Breast epithelium (tissue), 4 donors: ENCODE measurements at places on chromosomes 16 and 17. TPM values are rescaled to one million over a fixed set of nuclear protein-coding genes. Genes with fewer than 3 reads are reported as not detected.

DNA sequence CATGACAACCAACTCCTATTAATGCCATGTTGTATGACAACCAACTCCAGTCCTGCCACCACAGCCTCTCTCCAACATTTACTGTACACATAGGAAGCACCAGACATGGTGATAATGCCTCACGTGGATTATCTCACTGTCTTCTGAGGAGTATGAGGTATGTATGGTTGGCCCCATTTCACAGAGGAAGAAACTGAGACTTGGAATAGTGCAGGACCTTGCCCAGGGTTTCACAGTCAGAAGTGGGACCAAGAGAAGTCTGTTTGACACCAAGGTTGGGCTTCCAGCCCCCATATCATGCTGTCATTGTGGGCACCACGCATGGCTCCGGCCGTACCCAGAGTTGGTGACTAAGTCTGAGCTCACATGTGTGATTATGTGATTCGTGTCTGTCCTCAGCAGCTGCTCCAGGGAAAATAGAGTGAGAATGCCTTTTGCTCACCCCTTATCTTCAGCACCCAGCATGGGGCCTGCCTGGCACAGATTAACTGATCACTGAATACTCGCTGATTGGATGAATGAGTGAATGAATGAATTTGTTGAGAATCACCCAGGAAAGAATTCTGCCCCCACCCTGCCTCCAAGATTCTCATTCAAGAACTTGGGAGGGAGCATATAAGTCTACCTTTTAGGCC, 204.1 kb upstream of the NLRP1 start:
- no peak for DNase-seq
- H3K27ac ChIP-seq, result no peak overlapping the region
- H3K36me3 ChIP-seq, result no peaks in the 10 kb centered on the region
- H3K4me1 ChIP-seq, result no peaks in the 10 kb centered on the region

Gene TBC1D26
- 0.44 TPM for total RNA-seq

- H3K36me3 ChIP-seq, result no peaks in the 10 kb centered on the region
- H3K27me3 ChIP-seq, result no peaks in the 10 kb centered on the region
- no peak for DNase-seq
Observed at GRCh38 chr16:49849037-49849753, 6.7 kb downstream of the ZNF423 start.

GRCh38 chr17:72465191-72466024, 344.6 kb downstream of the SOX9 start:
- peak; percentile 85 for DNase-seq
- no peaks in the 10 kb centered on the region for H3K36me3 ChIP-seq
- no peaks in the 10 kb centered on the region for H3K27me3 ChIP-seq
- H3K4me3 ChIP-seq, result no peak overlapping the region

DNA sequence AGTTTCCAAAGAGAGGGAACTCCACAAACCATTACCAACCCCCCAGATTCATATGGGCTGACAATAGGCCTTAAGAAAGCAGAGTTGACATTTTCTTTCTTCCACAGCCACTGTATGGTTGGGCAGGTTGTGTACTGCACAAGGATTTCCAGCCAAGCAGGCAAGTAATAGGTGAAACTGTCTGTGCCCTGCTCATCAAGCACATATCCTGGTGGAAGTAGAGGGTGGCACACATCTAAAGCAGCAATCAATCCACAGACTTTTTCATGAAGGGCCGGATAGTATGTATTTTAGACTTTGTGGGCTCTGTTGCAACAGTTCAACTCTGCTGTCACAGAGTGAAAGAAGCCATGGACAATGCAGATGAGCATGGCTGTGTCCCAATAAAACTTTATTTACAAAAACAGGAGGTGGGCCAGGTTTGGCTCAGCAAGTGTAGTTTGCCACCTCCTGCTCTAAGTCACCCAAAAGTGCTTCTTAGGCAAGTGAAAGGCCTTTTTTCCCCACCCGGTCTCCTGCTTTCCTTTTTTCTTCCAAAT, 63.4 kb downstream of the SNX20 start:
- no peak overlapping the region for H3K4me3 ChIP-seq
- no peak for DNase-seq
- no peaks in the 10 kb centered on the region for H3K36me3 ChIP-seq

GRCh38 chr17:17853811-17854447, 17.1 kb upstream of the SREBF1 start:
- no peaks in the 10 kb centered on the region for H3K27me3 ChIP-seq
- no peak overlapping the region for H3K4me3 ChIP-seq
- H3K36me3 ChIP-seq, result no peaks in the 10 kb centered on the region
- H3K4me1 ChIP-seq, result peaks cover 11% of the 10 kb centered on the region

DNA sequence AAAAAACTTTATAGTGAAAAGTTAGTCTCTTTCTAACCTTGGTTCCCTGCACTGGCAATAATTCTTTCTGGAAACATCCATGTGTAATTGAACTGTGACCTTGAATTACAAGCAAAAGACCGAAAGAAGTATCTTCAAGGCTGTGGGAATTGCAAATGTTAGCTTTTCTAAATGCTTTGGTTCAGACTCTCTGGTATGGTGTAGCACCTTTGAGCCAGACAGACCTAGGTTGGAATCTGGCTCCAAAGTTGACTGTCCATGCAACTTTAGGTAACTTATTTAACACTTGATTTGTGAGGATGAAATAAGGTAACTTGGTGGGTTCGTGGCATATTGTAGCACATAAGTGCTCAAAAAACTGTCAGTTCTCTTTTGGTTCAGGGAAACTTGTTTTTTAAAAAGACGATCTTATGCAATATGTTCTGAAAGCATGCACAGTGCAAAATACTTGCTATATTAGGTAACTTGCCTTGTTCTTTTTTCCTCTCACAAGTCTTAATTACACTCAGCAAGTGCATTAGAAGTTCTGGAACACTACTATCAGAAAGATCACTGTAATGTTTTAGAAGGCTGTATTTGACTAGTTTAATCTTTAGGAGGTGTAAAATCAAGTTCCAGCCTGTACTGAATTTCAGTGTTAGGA, 46.3 kb downstream of the TANGO6 start:
- no peak overlapping the region for H3K4me3 ChIP-seq
- DNase-seq, result no peak

- no peaks in the 10 kb centered on the region for H3K27me3 ChIP-seq
- no peak overlapping the region for H3K27ac ChIP-seq
- no peak for DNase-seq
- H3K4me1 ChIP-seq, result no peaks in the 10 kb centered on the region
- H3K36me3 ChIP-seq, result no peaks in the 10 kb centered on the region
- no peak overlapping the region for H3K4me3 ChIP-seq
Observed at GRCh38 chr17:32100971-32101631, 41.2 kb upstream of the RHOT1 start.

GRCh38 chr16:66131895-66132294, 234.6 kb upstream of the CDH5 start:
- H3K27ac ChIP-seq, result no peak overlapping the region
- H3K36me3 ChIP-seq, result no peaks in the 10 kb centered on the region
- no peak for DNase-seq
- no peaks in the 10 kb centered on the region for H3K4me1 ChIP-seq
- no peaks in the 10 kb centered on the region for H3K27me3 ChIP-seq
- H3K4me3 ChIP-seq, result no peak overlapping the region

Gene KRT39
- not detected for total RNA-seq

GRCh38 chr17:46737326-46737725, 81.2 kb downstream of the WNT3 start:
- no peaks in the 10 kb centered on the region for H3K4me1 ChIP-seq
- H3K27ac ChIP-seq, result no peak overlapping the region
- no peaks in the 10 kb centered on the region for H3K27me3 ChIP-seq

Gene NAGS
- total RNA-seq, result 5.2 TPM

DNA sequence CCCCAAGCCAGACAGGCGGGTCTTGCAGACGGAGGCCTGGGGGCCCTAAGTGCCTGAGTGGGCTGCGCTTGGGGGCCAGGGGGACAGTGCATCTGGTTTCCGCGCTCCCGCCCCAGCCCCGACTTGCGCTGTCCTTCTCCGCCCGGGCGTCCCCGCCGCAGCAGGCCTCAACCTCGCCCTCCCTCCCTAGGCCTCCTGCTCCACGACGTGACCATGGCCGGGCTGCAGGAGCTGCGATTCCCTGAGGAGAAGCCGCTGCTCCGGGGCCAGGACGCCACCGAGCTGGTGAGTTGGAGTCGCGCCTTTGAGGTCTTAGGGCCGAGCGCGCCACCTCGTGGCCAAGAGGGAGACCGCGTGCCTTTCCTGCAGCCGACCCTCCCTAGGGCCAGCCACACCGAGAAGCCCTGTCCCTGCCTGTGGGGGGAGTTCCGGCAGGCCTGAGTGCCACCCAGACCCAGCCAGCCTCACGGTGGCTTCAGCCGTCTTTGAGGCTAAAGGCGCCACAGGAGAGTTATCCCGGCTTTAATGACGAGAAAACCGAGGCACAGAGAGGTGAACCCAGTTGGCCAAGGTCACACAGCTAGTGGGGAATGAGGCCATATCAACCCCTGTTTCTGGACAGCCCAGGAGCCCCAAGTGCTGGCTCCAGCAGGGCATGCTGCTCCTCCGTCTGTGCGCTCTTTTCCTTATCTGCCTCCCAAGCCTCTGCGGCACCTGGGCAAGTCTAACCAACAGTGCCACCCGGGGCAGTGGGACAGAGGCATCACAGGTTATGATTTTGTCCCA, 12.2 kb upstream of the NDRG4 start:
- no peaks in the 10 kb centered on the region for H3K4me1 ChIP-seq
- no peak overlapping the region for H3K27ac ChIP-seq
- peak overlapping the region; percentile 57 for H3K4me3 ChIP-seq
- no peaks in the 10 kb centered on the region for H3K36me3 ChIP-seq
- DNase-seq, result peak; percentile 81
- H3K27me3 ChIP-seq, result peaks cover 5% of the 10 kb centered on the region

DNA sequence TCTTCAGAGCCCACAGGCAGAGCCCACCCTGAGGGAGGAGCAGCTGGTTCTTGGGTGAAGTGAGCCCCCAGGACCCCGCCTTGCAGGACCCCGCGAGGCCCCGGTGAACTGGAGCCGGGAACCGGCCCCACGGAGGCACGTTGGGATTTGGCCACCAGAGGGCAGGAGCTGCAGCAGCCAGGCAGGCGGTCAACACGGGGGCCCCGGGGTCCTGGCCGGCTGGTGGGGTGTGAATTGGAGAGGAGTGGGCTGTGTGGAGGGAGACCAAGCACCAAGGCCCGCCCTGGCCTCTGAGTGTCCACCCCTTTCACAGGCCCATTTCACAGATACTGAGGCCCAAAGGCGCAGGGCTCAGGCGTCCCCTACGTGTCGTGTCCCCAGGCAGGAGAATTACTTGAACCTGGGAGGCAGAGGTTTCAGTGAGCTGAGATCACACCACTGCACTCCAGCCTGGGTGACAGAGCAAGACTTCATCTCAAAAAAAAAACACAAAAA, 2.2 kb downstream of the DPEP1 start:
- no peak for DNase-seq
- no peak overlapping the region for H3K27ac ChIP-seq

Gene CRHR1
- 1.6 TPM for total RNA-seq

DNA sequence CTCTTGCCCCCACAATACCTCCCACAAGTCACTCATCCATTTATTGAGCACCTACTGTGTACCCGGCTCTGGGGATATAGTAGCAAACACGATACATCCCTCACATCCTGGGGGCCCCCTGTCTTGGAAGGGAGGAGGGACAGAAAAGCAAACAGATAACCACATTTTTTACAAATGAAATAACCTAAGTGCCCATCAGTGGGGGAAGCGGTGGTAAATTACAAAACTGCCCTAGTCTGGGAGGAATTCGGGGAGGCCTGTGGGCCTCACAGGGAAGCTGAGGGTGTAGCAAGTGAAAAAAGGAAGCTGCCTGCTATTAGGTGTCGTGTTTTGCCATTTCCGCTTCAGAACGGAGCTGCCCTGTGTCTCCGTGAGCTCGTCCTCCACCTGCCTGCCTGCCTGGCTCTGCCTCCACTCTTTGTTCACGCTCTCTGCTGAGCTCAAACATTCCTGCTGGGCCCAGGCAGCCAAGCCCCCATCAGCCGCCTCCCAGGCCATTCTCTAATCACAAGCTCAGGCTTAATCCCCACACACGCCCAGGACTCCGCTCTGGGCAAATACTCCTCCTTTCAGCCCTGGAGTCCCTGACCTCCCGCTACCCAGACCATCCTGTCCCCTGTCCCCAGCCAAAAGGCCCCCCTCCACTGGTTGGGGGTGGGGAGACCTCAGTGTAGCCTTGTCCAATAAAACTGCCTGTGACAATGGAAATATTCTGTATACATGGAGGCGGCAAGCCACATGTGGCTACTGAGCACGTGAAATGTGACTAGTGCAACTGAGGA, 10.2 kb upstream of the SEC14L5 start:
- DNase-seq, result no peak
- H3K36me3 ChIP-seq, result no peaks in the 10 kb centered on the region
- no peaks in the 10 kb centered on the region for H3K27me3 ChIP-seq

Gene NTN3
- total RNA-seq, result not detected

Gene KRT17
- total RNA-seq, result 1,373 TPM

Gene AMZ2
- total RNA-seq, result 48.3 TPM

Gene STAC2
- total RNA-seq, result 26.5 TPM
